ENCODE measurements at places on chromosomes 16 and 17.

DNA sequence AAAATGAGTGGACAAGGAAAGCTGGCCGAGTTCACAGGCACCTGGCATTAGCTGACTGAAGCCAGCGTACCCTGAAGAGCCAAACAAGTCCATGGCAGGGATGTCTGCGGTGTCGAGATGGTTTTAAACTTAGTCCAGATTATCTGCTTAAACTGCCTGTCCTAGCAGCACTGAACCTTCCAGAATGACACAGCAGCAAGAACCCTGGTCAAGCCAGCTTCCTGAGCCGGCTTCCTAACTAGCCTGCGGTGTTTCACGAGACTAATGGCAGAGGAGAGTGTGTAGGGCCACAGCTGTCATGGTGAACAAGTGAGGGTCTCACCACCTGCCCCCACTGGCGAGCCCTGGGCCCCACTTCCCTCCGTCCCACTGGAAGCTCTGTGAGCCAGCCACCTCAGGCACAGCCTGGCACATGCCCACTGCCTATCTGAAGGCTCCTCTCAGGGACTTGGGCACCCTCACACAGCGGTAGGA lies 28.8 kb upstream of the MTSS2 start:
- no peak for DNase-seq

- DNase-seq: no peak
Observed at GRCh38 chr17:11643851-11644250, 45.6 kb downstream of the DNAH9 start.

DNA sequence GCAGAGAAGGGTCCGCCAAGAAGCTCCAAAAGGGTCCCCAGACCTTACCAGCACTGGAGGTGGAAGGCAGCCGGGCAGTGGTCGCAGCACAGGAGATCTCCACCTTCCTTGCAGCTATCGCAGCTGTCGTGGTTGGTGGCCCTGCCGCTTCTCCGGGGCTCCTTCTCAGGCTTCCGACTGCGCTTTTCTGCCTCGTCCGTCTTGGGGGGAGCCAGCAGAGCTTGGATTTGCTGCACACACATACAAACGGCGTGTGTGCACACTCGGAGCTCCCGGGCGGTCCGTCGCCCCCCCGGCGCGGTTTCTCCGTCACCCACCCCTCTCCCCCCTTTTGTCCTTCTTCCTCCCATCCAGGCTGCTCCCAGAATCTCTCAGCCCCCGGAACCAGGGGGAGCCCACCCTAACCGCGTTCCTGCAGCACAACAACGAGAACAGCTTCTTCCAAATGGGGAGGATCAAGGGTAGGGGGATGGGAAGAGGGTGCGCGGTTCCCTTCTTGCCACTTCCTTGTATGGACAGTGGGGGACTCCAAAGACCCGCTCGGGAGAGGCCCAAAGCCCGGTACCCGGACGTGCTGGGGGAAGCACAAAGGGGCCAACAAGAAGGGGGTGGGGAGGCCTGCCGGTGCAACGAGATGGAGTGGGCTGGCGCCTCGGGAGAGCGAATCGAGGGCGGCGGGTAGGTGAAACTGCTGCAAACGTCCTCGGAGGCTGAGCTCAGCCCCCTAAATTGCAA lies 1.1 kb downstream of the PHF12 start:
- DNase-seq: peak; percentile 75

GRCh38 chr16:57889960-57890751 lies 80.8 kb downstream of the CNGB1 start:
- no peak for DNase-seq

GRCh38 chr17:2735896-2736295 lies 13.6 kb downstream of the CCDC92B start:
- no peak for DNase-seq

- DNase-seq: peak; percentile 52
Observed at GRCh38 chr17:45246861-45247428, 14.9 kb downstream of the SPATA32 start.

DNA sequence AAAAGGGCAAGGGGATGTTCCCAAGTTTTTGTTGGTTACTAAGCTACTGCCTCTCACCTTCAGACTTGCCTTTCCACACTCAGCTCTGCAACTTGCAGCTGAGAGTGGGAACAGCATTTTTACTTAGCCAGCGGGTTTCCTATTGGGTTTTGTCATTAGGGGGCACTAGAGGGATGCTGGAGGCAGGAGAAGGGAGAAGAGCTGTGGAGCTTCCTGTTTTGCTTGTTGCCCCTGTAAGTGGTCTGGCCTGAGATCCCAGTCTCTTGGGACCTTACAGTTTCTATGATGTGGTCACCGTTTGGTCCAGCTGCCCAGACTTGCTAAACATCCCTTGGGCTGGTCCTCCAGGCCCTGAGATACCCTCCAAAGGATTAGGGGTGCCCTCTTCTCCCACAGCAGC lies 209.6 kb upstream of the NLRP1 start:
- DNase-seq: no peak

- no peak for DNase-seq
Observed at GRCh38 chr16:3998793-3999478, 117.3 kb downstream of the ADCY9 start.

GRCh38 chr16:26992666-26993349 lies 73.9 kb upstream of the C16orf82 start:
- no peak for DNase-seq

DNA sequence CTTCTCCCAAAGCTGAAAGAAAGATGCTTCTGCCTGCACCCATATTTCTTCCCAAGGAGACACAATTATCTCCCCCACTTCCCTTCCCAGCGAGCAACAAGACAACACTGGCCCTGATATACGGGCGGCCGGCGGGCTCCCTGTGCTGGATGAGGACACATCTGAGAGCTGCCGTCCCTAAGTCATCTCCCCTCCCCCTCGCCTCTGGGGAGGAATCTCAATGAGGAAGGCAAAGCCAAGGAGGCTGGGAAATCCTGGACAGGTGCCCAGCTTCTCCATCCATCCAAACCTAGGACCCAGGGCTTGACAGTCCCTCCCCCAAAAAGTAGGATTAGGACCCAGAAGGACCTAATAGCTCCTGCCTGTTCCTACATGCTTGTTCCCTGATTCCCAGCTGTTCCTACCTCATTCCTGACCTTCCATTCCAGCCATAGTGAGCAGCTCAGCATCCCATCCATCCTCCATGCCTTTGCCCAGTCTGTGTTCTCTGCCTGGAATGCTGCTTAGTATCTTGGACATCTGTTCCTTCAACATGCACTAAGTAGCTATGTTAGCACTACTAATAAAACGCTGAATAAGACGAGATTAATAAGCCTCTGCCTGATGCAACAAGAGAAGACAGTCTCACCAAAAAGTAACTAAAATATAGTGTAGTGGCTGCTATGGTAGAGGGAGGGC lies 167.9 kb downstream of the CCT6B start:
- DNase-seq: no peak

DNA sequence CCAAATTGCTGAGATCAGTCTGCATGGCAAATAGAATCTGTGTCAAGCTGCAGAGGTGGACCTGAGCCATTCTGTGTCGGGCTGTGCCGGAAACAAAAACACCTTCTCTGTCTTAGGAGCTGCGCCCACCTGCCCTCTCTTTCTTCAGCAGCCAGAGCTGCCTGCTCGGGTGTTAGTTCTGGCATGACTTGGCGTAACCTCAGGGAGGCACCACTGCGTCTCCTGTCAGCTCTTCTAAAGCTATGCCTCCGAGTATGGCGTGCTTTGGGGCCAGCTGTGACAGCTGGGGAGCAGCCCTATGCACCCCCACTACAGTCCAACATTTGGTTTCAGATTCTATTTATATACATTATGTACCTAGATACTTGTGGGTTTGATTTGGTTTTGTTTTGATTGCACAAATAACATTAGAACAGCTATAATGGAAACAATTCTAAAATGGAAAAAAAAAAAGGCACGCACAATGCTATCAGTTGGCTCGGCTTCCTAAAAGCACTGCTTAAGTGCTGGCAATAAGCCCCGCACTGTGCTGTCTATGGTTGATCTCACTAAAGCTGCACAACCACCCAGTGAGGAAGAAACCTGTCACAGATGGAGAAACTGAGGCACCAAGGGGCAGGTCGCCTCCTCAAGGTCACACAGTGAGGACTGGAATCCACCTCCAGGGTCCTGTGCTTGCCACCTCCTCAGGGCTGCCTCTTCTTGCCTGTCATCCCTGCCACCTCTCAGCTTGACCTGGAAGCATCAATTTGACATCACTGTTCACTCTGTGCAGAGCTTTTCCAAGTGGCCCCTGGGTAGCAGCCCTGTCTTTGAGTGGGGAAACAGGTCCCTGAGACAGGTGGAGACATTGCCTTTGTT lies 18.7 kb upstream of the ADGRG1 start:
- DNase-seq: peak; percentile 9

Measured in heart left ventricle (tissue), 16 donors.